ENCODE measurements at places on chromosomes 2 and 18.
A peak's percentile ranks its signal among the peaks of the same experiment; 100 is the strongest.

DNA sequence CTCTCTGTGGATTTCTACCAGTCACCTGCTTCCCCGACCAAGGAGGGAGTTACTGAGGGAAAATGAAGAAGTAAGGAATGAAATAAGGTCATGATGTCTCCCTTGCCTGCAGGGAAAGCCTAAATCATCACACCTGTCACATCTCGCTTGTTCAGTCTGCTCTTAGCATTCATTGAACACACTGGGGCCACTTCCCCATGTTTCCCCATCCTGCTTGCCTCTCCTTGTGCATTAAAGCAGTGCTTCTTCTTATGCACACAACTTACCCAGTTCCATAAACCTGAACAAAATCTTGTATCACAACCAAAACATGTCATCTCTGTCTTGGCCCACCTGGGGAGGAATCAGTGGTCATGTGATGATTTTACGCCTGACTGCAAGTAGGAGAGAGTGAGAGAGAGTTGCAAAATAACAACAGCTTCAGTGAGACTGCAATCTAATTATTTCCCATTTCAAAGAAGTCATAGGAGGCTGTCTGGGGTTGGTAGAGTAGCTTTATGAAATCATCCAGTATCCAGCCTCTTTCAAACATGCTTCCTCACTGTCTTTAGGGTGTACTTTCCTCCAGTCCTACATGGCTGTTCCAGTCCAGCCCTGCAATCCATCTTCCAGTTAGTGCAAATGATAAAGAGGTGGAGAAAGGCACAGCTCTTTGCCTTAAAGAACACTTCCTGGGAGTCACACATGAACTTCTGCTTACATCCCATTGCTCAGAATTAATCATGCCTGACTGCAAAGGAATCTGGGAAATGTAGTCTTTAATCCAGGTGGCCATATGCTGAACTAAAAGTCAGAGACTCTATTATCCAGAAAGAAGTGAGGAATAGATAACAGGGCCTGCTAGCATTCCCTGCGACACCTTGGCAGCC is 220.1 kb downstream of the HAUS1 start:
- no peak overlapping the region for H3K27ac ChIP-seq
- H3K27me3 ChIP-seq, result no peaks in the 10 kb centered on the region
- DNase-seq, result peak; percentile 75

DNA sequence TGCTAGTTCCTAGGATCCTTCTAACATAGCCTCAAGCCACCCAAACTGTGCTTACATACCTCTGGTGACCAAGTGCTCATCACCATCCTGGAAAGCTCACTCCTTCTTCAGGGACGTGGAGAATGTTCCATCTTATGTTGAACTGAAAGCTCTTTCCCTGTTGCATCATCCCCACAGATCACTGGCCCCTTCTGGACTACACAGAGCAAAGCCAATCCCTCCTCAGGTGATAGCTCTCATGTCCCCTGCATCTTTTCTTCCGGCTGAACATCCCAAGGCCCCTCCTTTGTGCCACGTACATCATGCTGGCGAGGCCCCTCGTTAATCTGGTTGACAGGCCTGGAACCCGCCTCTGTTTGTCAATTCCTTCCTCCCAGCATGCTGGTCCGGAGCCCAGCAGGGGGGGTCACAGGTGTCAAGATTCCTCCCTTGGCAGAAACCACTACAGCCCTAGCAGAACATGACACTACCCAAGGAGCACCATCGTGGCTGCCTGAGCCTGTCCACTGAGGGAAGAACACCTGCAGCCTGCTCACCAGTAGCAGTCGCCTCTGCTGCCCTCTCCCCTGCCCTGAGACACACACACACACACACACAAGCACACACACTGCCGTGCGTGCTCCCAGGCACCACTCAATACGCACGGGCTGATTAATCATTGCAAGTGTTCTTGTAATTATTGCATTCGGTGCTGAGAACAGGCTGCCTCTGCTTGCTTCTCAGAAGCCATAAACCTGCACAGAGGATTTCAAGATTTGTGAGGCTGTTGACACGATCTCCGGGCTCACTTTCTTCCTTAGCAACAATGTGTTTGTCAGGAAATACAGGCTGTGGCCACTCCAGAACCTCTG is 6.3 kb upstream of the KCNK3 start:
- H3K36me3 ChIP-seq, result no peaks in the 10 kb centered on the region
- H3K4me1 ChIP-seq, result no peaks in the 10 kb centered on the region
- H3K4me3 ChIP-seq, result no peak overlapping the region
- DNase-seq, result peak; percentile 36
- H3K27me3 ChIP-seq, result no peaks in the 10 kb centered on the region

DNA sequence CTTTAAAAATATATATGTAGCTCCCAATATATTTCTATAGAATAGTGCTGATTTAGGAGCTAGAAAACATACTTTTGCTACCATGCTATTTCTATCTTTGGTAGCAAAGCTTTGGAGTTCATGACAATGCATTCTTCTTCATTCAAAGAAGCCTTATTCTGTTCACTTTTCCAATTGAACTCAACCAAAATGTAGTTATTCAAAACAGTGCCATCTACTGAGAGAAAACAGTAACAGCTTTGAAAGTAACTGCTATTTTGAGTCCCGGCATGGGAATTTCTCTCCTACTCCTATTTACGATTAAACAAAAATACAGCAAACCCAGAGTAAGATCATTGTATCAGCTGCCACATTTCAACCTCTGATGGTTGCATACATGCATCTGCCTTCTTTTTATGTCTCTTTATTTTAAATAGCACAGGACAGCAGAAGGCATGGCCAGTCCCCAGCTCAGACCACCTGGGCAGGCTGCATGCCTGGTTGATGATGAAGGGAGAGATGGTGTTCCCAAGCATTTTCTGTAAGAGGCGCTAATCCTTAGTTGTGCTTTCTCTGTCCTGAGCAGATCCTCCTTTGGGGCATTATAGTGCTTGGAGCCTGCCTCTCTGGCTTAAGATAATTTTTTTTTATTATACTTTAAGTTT is 69.7 kb upstream of the SULT1C3 start:
- H3K27me3 ChIP-seq, result no peaks in the 10 kb centered on the region
- H3K4me1 ChIP-seq, result no peaks in the 10 kb centered on the region
- no peak overlapping the region for H3K27ac ChIP-seq
- H3K36me3 ChIP-seq, result no peaks in the 10 kb centered on the region
- no peak overlapping the region for H3K4me3 ChIP-seq

DNA sequence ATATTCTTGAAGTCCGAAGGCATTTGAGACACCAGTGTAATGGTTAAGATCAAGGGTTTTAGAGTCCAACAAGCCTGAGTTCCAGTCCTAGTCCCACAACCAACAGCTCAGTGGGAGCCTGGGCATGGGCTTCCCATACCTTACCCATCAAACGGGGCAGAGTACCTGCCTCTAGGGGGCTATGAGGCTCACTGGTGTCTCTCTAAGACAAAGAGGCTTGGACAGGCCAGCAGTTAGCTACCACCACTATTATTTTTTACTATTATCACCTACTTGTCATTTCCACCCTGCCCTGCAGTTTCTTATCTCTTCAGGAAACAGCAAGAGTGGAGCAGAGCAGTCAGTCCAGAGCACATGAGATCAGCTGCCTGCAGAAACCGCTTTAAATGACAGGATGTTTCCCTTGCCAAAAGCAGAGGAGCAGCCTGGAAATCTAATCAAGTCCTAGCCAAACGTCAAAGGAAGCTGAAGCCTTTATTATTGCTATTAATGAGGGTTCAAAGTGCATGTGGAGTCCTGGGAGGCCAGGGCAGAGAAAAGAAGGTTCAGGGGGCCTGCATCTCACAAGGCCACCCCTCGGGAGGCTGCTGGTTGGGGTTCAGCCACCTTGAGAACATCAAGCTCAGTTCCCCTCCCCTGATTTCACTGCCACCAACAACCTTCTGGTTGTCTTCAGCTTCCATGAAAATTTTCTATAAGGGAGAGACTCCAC is 66.6 kb downstream of the STPG4 start:
- no peaks in the 10 kb centered on the region for H3K36me3 ChIP-seq
- H3K4me1 ChIP-seq, result peaks cover 10% of the 10 kb centered on the region

GRCh38 chr2:212537726-212538304 is 787 bp downstream of the ERBB4 start:
- no peak overlapping the region for H3K27ac ChIP-seq
- no peaks in the 10 kb centered on the region for H3K4me1 ChIP-seq
- H3K36me3 ChIP-seq, result no peaks in the 10 kb centered on the region
- peak; percentile 44 for DNase-seq
- H3K4me3 ChIP-seq, result peak overlapping the region; percentile 26

DNA sequence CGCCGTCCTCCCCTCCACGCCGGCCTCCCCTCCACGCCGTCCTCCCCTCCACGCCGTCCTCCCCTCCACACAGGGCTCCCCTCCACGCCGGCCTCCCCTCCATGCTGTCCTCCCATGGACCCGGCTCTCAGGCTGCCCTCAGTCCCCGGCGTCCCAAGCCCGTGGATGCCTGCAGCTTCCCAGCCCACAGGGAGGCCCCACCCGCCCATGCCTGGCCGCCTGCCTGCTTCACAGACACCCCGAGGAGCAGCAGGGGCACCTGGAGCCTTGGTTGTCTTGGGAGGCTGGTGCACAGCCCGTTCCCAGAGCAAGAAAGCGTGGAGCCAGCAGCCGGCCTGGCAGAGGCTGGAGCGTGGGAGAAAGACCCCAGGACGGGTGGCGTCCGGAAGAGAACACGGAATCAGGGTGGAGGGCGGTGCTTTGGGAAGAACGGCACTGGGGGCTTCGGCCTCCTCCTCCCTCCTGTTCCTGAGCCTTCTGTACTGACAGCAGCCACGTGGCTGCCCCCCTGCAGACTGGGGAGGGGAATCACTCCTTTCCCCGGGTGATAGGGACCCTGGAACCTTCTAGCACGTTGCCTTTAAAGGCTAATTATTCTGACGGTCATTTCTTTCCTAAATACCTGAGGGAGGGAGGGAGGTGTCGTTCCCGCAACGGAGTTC is 26.2 kb upstream of the KCNG2 start:
- no peaks in the 10 kb centered on the region for H3K4me1 ChIP-seq
- H3K4me3 ChIP-seq, result no peak overlapping the region
- H3K27me3 ChIP-seq, result no peaks in the 10 kb centered on the region
- DNase-seq, result no peak

GRCh38 chr2:224987733-224988132 is 54.5 kb downstream of the DOCK10 start:
- H3K27me3 ChIP-seq, result no peaks in the 10 kb centered on the region
- no peaks in the 10 kb centered on the region for H3K36me3 ChIP-seq
- peak; percentile 23 for DNase-seq
- H3K27ac ChIP-seq, result no peak overlapping the region
- H3K4me3 ChIP-seq, result no peak overlapping the region

GRCh38 chr2:224924631-224925030 is 117.6 kb downstream of the DOCK10 start:
- no peaks in the 10 kb centered on the region for H3K36me3 ChIP-seq
- no peaks in the 10 kb centered on the region for H3K27me3 ChIP-seq
- H3K4me1 ChIP-seq, result no peaks in the 10 kb centered on the region
- H3K4me3 ChIP-seq, result no peak overlapping the region
- no peak for DNase-seq

DNA sequence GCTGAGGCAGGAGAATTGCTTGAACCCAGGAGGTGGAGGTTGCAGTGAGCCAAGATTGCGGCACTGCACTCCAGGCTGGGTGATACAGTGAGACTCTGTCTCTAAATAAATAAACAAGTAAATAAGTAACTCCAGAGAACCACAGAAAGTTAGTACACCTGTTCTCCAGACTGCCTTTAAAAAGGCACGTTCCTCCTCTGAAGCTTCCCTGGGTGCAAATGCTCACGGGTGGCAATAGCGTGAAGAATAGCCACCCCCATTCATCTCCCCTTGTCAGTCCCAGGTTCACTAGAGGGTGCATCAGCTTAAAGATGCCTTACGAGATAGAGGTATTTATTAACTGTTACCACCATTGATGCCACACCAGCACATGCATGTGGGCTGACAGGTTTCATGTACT is 64.3 kb upstream of the RTN4 start:
- H3K4me1 ChIP-seq, result peaks cover 15% of the 10 kb centered on the region
- H3K36me3 ChIP-seq, result no peaks in the 10 kb centered on the region
- H3K27ac ChIP-seq, result no peak overlapping the region
- no peaks in the 10 kb centered on the region for H3K27me3 ChIP-seq

GRCh38 chr2:98463551-98463971 is 18.9 kb downstream of the INPP4A start:
- H3K27ac ChIP-seq, result peak overlapping the region; percentile 55
- peak; percentile 57 for DNase-seq
- no peak overlapping the region for H3K4me3 ChIP-seq

- no peaks in the 10 kb centered on the region for H3K4me1 ChIP-seq
- H3K27ac ChIP-seq, result no peak overlapping the region
- DNase-seq, result no peak
- no peaks in the 10 kb centered on the region for H3K36me3 ChIP-seq
Observed at GRCh38 chr2:153455403-153455802, 23.2 kb downstream of the RPRM start.

- H3K4me1 ChIP-seq, result no peaks in the 10 kb centered on the region
- no peak overlapping the region for H3K27ac ChIP-seq
- H3K4me3 ChIP-seq, result no peak overlapping the region
- no peak for DNase-seq
Observed at GRCh38 chr2:209581040-209581439, 157.2 kb downstream of the MAP2 start.

DNA sequence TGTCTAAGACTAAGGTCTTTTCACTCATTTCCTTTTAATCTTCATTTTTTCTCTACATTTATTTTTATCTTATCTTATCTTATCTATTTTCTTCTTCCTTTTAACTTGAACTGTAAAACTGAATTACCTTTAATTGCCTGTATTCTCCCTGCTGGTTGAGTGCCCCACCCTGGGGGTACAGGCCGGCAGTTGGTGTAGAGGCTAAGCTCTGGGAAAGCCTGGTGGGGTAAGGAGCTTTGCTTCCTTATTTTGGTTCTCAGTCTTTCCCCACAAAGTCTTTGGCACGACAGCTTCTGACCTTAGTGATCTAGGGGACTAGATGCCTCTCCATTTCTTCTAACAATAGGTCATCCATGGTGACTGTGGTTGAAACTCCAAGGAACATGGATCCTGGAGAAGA is 26.8 kb upstream of the HAAO start:
- no peaks in the 10 kb centered on the region for H3K27me3 ChIP-seq
- no peak overlapping the region for H3K27ac ChIP-seq
- H3K36me3 ChIP-seq, result no peaks in the 10 kb centered on the region
- no peaks in the 10 kb centered on the region for H3K4me1 ChIP-seq
- H3K4me3 ChIP-seq, result no peak overlapping the region
- peak; percentile 42 for DNase-seq

GRCh38 chr18:80034852-80035406 is 695 bp downstream of the RBFA start:
- no peaks in the 10 kb centered on the region for H3K36me3 ChIP-seq
- H3K27me3 ChIP-seq, result no peaks in the 10 kb centered on the region
- peaks cover 11% of the 10 kb centered on the region for H3K4me1 ChIP-seq
- DNase-seq, result no peak

GRCh38 chr2:11141319-11141718 is 13.9 kb upstream of the SLC66A3 start:
- H3K4me3 ChIP-seq, result no peak overlapping the region
- H3K4me1 ChIP-seq, result no peaks in the 10 kb centered on the region
- no peaks in the 10 kb centered on the region for H3K36me3 ChIP-seq
- no peak for DNase-seq
